ENCODE measurements at places on chromosomes 12 and 14.

GRCh38 chr12:89325495-89325894, 26.8 kb downstream of the DUSP6 start:
- peaks cover 54% of the 10 kb centered on the region for H3K4me1 ChIP-seq
- DNase-seq = no peak
- H3K27me3 ChIP-seq = no peaks in the 10 kb centered on the region
- peak overlapping the region; percentile 37 for H3K27ac ChIP-seq

- no peak overlapping the region for H3K27ac ChIP-seq
- H3K36me3 ChIP-seq = no peaks in the 10 kb centered on the region
- H3K4me1 ChIP-seq = no peaks in the 10 kb centered on the region
- peaks cover 4% of the 10 kb centered on the region for H3K27me3 ChIP-seq
These were observed 272.8 kb downstream of the LRIG3 start for GRCh38 chr12:58647495-58647894.

GRCh38 chr12:42648061-42648460, 58.5 kb upstream of the PRICKLE1 start:
- H3K4me3 ChIP-seq = no peak overlapping the region
- H3K4me1 ChIP-seq = peaks cover 6% of the 10 kb centered on the region
- DNase-seq = no peak
- H3K27ac ChIP-seq = no peak overlapping the region
- H3K36me3 ChIP-seq = no peaks in the 10 kb centered on the region

GRCh38 chr14:47619392-47619791, 56.0 kb downstream of the MDGA2 start:
- no peak for DNase-seq
- H3K27ac ChIP-seq = no peak overlapping the region
- H3K4me1 ChIP-seq = no peaks in the 10 kb centered on the region
- no peaks in the 10 kb centered on the region for H3K27me3 ChIP-seq
- H3K4me3 ChIP-seq = no peak overlapping the region

DNA sequence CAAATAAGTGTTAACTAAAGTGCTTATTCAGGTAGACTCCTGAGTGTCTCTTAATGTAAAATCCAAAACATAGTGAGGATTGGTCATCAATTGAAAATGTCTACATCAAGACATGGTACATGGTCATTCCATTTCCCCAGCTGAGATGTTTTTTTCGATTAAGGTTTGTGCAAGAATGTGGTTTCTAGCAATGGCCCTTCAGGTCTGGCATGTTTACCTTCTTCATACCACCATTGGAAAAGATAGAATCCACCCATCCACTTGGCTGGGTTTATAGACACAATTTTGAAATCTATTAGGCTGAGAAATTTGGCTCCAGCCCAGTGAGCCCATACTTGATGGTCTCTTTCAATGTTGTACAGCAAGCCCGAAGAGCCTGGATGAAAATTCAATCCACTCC, 145.9 kb downstream of the ANO4 start:
- H3K4me1 ChIP-seq = no peaks in the 10 kb centered on the region
- H3K36me3 ChIP-seq = no peaks in the 10 kb centered on the region
- no peak for DNase-seq
- peaks cover 28% of the 10 kb centered on the region for H3K27me3 ChIP-seq

DNA sequence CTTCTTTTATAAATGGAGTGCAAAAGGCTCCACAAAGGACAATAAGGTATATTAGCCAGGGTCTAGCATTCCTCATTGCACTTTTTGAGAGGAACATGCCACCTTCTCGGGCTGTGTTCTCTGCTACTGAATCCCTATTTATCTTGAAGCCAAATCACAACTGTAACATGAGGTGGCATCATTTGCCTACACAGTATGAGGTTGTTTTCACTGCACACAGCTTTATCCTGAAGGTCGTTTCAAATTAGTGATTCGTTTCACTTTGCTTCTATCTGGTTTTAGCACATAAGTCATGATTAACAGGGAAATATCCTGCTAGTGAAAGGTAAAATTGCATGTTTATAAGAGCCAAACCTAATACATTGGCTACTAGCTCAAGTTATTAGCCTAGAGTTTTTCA, 153.8 kb downstream of the SLC35F4 start:
- H3K4me1 ChIP-seq = peaks cover 5% of the 10 kb centered on the region
- H3K4me3 ChIP-seq = no peak overlapping the region
- no peak for DNase-seq
- no peaks in the 10 kb centered on the region for H3K36me3 ChIP-seq

GRCh38 chr12:40643506-40643905, 48.7 kb upstream of the CNTN1 start:
- H3K27me3 ChIP-seq = no peaks in the 10 kb centered on the region
- H3K4me3 ChIP-seq = no peak overlapping the region
- no peaks in the 10 kb centered on the region for H3K36me3 ChIP-seq
- H3K4me1 ChIP-seq = no peaks in the 10 kb centered on the region

GRCh38 chr14:103545915-103546651, 16.4 kb downstream of the BAG5 start:
- H3K36me3 ChIP-seq = no peaks in the 10 kb centered on the region
- H3K27ac ChIP-seq = peak overlapping the region; percentile 48
- H3K27me3 ChIP-seq = no peaks in the 10 kb centered on the region
- DNase-seq = no peak

- no peak overlapping the region for H3K27ac ChIP-seq
- no peaks in the 10 kb centered on the region for H3K27me3 ChIP-seq
- no peak for DNase-seq
- H3K36me3 ChIP-seq = peaks cover 12% of the 10 kb centered on the region
- no peaks in the 10 kb centered on the region for H3K4me1 ChIP-seq
These were observed 48.1 kb downstream of the EPS8 start for GRCh38 chr12:15741082-15741481.

All from type B pancreatic cell (in vitro differentiated cells).